ENCODE measurements at places on chromosomes 2 and 18.

DNA sequence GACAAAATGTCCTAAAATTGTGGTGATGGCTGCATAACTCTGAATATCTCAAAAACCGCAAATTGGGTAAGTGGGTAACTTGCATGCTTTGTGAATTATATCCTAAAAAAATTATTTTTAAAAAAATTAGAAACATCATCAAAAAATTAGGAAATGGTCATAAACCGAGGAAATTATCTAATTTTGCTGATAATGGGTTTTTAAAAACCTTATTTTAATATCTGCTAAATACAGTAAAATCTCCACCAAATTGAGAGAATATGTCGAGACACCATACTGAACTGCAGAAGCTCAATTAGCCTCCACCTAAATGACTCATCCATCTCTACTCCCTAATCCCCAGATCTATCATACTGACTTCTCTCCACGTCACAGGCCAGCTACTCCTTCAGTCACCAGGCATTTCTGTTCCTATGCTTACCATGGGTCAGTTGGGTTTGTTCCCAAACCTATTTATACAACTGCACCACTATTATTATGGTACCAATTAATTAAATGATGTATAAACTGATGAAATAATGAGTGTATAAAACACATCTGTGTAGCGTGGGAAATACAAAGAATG lies 36.1 kb downstream of the SPIRE1 start:
- DNase-seq, result no peak

DNA sequence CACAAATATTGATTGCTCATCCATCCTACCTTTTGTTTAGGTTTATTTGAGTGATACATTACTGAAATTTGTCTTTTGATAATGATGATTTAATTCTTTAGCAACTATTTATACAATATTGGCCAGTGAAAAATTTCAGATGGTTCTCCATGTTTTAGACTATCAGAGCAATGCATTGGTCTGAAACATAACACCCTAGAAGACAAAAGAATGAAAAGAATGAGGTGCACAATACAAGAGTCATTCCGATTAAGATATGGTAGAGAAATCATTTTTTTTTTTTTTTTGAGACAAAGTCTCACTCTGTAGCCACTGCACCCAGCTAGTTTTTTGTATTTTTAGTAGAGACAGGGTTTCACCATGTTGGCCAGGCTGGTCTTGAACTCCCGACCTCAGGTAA lies 197.4 kb upstream of the FAM98A start:
- DNase-seq, result no peak

- DNase-seq, result no peak
Observed at GRCh38 chr2:145593991-145594614, 1074.2 kb upstream of the ZEB2 start.

DNA sequence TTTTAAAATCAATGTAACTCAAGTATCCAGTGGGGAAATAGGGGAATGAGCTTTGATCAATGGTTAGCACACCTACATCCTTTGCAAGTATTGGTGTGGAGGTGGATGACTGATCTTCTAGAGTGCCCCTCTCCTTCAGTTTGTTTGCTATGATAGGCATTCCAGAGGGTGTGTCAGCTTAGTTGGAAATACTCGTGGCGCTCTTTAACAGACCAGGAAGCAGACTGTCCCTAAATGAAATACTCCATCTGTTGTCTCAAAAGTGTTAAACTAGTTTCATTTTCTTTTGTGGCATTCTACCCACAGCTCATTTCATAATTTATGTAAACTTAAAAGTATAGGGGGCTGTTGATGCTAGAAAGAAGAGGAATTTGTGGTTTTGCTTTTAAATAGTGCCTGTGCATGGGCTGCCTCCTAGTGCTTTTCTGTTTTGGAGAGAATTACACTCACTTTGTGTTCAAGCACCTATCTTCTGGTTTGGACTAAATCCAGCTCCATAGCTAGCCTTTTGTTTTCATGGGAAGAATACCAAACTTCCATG lies 66.2 kb downstream of the STAT1 start:
- DNase-seq, result no peak

GRCh38 chr2:50820176-50820575 lies 211.8 kb downstream of the NRXN1 start:
- DNase-seq, result no peak

DNA sequence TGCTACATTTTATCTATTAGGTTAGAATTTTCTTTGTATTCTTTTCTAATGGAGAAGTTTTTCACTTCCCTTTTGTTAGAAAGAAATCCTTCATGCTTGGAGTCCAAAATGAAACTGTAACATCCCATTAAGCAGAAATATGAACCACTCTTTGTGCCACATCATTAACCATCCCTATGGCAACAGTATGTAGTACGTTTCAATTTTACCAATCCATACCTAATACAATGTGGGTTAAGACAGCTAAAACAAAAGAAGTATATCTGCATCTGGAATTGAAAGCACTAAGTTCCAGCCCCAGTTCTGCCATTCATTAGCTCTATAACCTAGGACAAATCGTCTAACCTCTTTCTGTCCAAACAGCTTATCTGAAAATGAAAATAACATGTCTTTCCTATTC lies 409.2 kb upstream of the SPHKAP start:
- no peak for DNase-seq

- DNase-seq, result peak; percentile 44
Observed at GRCh38 chr2:26193578-26194231, 20.8 kb downstream of the GAREM2 start.

DNA sequence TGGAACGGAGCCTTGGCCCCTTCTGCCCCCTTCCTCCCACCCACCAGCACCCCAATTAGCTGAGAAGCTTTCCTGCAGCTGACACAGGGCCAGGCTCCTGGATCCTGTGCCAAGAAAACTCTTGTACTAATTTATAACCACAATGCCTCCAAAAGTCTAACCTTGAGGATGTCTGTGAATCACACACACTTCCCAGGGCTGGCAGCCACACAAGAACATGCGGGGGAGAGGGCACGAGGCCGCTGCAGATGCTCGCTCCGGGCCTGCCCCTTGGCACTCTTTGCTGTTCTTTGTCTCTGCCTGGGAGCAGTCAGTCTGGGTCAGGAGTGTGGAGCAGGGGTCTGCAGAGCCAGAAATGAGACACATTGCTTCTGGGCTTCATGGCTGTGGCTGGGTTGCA lies 62.7 kb upstream of the KIF5C start:
- DNase-seq, result no peak

GRCh38 chr2:113134717-113135116 lies 7.3 kb downstream of the IL1RN start:
- no peak for DNase-seq

- no peak for DNase-seq
Observed at GRCh38 chr2:61898810-61899209, 6.7 kb upstream of the COMMD1 start.

- no peak for DNase-seq
Observed at GRCh38 chr2:103459283-103459682, 697.5 kb downstream of the TMEM182 start.

DNA sequence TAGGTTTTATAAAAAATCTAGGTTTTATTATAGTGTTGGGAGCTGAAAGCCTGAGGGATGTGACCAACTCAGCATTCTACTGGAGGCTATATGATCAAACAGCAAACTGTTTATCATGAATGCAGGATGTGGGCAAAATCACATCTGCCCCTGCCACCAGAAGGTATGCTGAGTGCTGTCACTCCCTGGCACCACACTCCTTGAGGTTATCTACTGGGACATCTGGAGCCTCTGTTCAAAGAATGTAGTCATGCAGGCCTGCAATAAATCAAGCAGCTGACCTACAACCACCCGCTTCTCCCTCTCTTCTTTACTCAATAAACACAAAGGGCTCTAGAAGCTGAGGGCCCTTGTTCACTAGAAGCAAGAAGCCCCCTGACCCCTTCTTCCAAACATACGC lies 328.4 kb upstream of the DDX18 start:
- no peak for DNase-seq

DNA sequence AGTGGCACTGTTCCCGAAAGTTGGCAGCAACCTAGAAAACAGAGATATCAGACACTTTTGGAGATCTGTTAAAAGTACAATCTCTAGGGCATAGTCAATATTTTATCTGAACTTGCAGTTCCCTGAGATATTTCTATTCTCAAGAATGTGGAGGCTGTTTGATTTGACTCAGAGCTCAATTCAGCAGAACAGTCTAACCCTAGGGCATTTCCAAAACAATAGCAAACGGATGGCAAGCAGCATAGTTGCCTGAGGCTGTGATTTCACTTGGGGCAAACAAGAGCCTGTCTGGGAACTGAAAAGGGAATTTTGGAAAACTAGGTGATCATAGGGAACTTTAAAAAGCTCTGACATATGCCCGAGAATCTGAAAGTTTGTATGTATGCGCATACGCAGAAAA lies 772.8 kb upstream of the LRRTM1 start:
- no peak for DNase-seq

DNA sequence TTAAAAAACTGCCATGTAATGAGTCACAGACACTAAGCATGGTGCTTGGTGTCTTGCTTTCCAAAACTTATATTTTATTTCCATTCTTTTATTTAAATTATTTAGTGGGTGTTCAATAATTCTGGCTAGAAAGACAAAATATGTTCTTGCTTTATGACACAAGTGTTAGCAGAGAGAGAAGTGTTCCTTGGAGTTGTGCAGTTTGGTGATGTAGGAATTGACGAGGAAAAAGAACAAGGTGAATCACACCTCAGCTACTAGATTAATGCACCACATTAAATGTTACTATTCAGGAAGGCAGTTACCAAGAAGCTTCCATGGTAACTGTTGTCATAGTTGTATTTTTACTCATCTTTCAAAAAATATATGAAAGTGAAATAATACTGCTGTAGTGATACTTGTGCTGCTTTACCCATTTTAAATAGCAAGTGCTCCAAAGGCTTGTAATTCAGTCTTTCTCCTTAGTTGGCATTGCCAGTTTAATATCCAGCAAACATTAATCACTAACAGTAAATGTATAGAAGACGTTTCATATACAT lies 28.3 kb downstream of the ADAM23 start:
- DNase-seq, result no peak

- no peak for DNase-seq
Observed at GRCh38 chr2:104344985-104345384, 508.9 kb upstream of the POU3F3 start.

DNA sequence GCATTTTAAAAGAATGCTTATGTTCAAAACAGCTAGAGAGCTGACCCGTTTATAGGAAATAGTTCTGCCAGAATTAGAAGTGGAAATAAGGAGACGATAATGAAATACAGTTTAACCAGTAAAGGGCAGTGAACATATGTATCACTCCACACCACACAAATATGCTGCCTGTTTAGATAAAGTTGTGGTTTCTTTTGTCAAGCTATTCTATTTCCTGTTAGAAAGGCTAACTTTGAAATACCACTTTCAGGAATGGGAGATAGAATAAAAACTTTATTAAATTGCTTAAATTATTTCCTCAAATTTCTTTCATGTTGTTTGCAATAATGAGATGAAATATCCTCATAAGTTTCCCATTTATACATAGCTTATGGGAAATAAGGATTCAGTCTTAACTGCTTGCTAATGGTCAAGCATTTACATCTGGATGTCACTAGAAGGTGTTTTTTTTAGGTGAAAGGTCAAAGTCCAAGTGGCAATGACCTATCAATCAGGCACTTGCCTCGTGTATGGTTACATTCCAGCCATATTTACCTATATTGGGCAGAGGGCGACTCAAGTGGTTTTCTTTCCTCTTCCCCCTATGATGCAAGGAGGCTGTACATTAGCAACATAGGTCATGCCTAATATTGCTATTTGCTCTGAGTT lies 148.9 kb downstream of the ZEB2 start:
- no peak for DNase-seq

GRCh38 chr2:239303711-239304532 lies 96.9 kb downstream of the HDAC4 start:
- DNase-seq, result no peak

DNA sequence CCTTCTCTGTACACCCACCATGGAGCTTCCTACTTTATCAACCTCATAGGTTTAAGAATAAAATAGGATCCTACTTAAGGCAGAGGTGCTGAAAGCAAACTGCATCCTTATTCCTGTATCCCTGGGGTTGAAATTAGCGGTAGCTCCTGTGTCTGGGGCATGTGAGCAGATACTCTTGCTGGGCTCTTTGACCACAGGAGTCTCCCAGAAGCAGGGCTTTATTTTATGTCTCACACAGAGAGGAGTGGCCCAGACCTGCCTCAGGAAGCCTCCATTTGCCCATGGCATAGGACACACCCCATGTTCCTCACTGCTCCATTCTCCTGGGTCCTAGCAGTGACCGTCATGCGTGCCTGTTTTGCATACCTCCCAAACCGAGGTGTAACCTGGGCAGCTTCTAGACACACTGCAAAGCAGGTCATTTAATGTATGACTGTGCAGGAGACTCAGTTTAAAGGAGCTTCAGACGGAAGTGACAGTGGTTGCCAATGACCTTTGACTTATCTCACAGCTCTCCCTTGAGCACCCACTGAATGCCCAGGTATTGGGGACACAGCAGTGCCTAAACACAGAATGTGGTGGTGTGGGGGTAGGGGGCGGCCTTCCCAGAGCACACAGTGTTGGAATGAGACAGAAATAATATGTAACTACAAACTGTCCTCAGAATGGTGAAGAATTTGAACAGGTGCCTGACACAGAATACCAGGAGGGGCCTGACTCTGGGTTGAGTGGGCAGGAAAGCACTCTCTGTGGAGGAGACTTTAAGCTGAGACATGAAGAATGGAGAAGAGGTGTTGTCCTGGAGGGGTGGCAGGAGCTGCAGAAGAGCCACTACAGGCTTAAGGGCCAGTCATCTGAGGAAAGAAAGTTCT lies 3.7 kb downstream of the TMEM37 start:
- no peak for DNase-seq

GRCh38 chr2:27241761-27242613 lies 20.9 kb downstream of the SLC30A3 start:
- DNase-seq, result no peak

GRCh38 chr18:70246061-70246466 lies 40.6 kb upstream of the RTTN start:
- no peak for DNase-seq

- DNase-seq, result no peak
Observed at GRCh38 chr2:122643725-122644329, 888.4 kb downstream of the TSN start.

DNA sequence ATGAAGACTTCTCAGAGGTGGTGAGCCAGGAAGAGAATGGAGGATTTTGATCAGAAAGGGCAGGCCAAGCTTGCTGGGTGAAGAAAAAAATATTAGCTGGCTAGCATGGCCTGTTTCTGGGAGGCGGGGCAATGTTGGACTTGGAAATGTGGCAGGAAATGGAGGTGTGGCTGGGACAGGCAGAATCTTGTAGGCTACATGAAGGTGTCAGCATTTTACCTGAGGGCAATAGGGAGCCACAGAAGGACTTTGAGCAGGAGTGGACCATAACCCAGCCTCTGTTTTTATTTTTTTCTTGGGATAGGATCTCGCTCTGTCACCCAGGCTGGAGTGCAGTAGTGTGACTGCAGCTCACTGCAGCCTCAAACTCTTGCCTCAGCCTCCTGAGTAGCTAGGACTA lies 31.7 kb downstream of the EMX1 start:
- no peak for DNase-seq

DNA sequence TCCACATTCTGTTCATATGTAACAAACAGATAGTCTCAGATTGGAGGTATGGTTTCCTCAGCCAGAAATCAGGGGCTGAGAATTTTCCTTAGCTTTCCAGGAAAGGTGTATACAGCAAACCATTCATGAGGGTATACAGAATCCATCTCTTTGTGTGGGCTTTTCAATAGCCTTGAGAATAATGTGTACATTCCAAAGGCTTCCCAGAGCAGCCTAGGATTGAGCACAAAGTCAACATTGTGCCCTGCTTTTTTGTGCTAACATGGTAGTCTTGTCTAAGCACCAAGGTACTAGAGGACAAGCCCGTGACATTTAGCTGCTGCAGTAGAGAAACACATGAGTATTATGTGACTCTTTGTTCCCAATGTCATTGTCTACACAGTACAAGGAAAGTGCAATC lies 322.1 kb upstream of the TANK start:
- no peak for DNase-seq

- no peak for DNase-seq
Observed at GRCh38 chr2:119527999-119528398, 3.7 kb upstream of the SCTR start.
